ENCODE measurements at places on chromosomes 7 and 10.
A peak's percentile ranks its signal among the peaks of the same experiment; 100 is the strongest.

- DNase-seq: no peak
Measured at GRCh38 chr7:135427166-135427565, 82.7 kb downstream of the CNOT4 start.

GRCh38 chr10:132229834-132230556 is 43.2 kb downstream of the DPYSL4 start:
- DNase-seq: peak; percentile 38

DNA sequence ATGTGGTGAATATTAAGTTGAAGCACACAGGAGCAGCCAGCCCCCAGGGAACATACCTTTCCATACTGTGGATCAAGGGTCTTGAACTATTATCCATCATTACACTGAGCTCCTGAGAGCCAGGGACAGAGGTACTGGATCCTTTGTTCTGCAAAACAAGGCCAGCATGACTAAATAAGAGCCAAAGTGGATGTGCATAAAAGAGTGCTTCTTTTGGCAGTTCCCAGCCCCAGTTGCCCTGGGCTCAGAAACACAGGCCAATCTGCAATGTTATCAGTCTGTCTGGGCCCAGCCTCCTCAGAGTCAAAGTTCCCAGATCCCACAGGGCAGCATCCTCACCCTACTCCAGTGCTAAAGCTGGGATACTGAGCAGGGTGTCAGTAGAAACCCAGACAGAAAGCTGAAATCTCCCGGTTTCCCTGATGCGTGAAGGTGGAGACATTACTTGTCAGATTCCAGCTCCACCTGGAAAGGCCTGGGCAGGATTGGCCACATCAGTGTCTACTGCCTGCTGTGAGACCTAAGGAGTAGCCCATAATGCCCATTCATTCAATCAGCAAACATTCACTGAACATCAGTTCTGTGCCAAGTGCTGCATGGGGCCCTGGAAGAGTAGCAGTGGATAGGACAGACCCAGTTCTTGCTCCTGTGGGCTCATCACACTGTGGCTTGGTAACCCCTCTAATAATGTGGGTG is 342.7 kb downstream of the CXCL12 start:
- no peak for DNase-seq

DNA sequence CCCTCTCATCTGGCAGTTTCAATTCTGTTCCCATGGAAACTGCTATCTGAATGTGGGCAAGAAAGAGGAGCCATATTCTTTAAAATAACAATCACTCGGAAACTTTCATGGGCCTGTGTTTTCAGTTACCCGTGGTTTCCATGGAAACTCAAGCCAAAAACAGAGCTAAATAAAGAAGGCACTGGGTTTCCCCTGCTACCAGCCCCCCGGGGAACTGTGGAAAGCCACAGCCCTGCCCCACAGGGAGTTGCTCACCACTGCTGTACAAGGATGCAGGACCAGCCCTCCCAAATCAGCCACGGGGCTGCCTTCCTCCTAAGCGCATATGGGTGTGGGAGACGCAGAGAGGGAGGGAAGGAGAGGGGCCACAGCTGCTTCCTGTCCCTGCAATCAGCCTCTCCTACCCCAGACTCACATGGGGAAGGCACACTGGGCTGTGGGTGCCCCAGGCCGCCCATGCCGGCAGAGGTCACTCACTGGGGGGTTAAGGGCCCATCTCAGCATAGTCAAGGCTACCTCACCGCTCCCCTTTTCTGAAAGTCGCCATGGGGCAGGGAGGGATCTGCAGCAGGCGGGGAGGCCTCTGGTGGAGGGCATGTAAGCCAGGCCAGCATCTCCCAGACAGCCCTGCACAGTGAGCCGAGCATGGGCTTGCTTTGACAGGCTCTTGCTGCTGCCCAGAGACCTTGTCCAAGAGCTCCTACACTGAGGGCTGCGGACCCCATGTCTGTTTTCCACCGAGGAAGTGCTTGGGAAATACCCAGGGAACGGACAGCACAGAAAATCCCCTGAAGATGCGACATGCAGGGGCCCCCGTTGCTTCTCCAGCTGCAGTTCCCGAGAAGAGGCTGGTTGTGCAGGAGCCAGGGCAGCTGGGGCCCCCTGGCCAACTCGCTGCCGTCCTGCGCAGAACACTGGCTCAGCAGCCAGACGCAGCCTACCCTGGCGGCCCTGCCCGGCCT is 157.3 kb upstream of the PPP2R2D start:
- peak; percentile 57 for DNase-seq

DNA sequence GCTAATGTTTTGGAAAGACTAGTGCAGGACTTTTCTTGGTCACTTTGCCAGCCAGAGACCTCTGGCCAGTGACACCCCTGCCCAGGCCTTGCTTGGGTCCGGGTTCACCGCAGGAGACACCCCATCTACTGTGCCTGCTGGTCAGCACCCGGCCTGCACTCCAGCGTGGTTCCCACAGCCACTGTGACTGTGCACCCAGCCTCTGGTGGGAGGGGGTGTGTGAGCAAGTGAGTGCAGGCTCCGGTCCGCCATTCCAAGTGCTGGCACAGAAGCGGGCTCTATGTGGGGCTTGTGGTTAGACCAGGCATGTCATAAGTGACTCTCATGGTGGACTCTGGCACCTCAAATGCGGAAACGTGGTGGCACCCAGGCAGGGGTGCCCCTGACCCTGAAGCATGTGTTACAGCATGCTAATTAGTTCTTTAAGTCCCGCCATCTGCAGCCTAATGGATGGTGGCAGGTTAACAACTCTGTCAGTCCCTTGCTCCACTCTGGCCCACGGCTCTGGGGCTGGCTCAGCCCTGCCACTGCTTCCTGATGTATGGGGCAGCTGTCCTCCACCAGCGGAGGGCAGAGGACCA is 311.9 kb upstream of the HGF start:
- DNase-seq: peak; percentile 14

DNA sequence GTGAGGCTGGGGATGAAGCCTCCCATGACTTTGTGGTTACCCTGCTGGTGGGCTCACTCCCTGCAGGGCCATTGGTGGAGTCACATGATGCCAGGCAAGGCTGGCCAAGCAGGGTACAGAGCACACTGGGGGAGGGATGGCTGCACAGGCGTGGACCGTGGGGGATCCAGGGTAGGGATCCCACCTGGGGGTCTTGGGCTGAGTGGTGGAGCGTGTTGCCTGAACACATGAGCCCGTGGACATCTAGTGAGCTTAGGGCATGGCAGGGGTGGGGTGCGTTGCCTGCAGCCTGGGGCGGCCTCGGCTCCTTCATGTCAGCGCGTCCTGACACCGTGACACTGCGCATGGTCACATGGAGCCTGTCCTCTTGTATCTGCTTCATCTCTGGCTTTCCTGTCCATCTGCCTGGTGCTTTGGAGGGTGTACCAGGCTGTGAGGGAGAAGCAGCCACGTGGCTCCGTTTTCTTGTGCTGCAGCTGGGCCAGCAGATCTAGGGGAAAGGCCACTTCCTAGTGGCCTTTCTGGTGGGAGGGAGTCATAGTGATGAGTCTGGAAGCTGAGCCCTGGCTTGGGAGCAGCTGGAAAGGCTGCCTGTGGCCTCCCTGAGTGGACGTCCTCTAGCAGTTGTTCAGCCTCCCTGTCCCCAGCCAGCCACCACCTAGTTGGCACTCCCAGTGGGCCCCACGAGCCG is 96.2 kb downstream of the LHPP start:
- no peak for DNase-seq

DNA sequence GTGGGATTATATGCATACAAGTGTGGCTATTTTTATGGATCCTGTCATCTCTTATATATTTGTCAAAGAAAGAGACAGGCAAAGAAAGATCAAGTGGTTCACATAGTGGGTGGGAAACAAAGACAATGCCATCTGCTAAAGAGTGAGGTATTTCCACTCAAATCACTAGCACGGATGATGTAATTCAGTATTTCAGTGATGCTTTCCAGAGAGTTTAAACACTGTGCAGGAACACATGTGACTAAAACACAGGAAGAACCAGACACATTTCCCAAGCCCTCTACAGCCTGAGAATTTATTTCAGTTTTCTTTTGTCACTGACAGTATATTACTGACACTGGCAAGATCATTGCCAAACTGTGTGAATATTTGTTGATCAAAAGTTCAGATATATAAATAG is 885.7 kb upstream of the CELF2 start:
- DNase-seq: no peak

GRCh38 chr7:20141666-20142065 is 75.5 kb downstream of the MACC1 start:
- DNase-seq: no peak

- DNase-seq: no peak
Measured at GRCh38 chr7:16963044-16963443, 81.3 kb upstream of the AGR3 start.
